ENCODE measurements at places on chromosomes 7 and 10.

DNA sequence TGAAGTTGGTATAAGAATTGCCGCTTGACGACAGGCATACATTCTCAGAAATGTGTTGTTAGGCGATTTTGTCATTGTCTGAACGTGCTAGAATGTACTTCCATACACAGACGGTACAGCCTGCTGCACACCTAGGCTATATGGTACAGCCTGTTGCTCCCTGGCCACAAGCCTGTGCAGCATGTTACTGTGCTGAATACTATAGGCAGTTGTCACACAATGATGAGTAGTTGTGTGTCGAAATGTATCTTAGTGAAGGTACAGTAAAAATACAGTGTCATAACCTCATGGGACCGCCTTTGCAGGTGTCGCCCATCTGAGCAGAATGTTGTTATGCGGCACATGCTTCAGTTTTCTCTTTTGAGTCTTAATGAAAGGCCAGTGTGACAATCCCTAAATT lies 66.5 kb downstream of the SHH start:
- no peak for DNase-seq

- DNase-seq = peak; percentile 85
Measured at GRCh38 chr10:17835688-17836087, 26.5 kb downstream of the MRC1 start.

DNA sequence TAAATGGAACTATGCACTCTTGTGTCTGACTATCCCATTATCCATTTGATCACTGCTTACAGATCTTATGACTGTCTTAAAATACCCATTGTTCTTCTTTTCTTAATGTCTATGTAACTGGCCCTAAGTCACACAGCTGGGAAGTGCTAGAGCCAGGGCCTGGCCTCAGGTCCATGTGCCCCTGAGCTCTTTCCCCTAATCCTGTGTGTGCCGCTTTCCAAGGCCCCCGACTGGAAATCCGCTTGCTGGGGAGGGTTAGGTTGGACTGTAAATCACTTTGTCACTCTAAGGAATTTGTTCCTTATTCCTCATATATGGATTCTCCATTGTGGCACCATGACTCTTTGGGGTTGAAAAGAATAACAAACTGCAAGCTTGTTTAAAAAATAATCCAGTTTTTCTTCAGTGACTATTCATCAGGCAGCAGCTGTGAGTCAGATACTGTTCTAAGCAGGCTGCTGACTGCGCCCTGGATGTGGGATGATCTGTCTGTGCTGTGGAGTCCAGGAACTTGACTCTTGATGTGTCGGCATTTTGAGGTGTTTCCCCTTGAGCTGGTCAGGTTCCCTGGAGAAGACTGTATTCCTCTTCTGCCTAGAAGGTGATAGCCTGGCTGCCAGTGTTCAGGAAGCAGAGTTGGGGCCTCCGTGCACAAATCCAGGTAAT lies 236.3 kb downstream of the SDK1 start:
- DNase-seq = peak; percentile 84

- DNase-seq = peak; percentile 55
Measured at GRCh38 chr7:22587322-22587721, 87.3 kb upstream of the STEAP1B start.

GRCh38 chr7:85196696-85197095 lies 9.8 kb upstream of the SEMA3D start:
- no peak for DNase-seq

DNA sequence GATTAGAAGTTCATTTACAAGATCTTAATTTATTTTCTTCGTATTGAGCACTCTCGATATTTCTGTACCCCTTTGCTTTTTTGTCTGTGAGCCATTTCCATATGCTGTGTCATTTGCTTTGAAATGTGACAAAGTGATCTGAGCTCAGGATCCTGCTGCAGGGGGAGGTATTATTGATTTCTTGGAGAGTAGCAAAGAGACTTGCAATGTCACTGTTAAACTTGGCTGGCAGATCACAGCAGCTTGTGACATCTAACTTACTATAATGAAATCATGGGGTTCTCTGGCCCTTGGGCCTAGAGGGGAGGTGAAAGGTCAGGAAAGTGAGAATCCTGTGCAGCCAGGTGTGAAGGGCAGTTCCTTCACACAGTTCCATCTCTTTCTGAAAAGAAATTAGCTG lies 923.4 kb downstream of the REEP3 start:
- DNase-seq = no peak

GRCh38 chr7:134434701-134435100 lies 24.2 kb downstream of the AKR1B1 start:
- DNase-seq = no peak

DNA sequence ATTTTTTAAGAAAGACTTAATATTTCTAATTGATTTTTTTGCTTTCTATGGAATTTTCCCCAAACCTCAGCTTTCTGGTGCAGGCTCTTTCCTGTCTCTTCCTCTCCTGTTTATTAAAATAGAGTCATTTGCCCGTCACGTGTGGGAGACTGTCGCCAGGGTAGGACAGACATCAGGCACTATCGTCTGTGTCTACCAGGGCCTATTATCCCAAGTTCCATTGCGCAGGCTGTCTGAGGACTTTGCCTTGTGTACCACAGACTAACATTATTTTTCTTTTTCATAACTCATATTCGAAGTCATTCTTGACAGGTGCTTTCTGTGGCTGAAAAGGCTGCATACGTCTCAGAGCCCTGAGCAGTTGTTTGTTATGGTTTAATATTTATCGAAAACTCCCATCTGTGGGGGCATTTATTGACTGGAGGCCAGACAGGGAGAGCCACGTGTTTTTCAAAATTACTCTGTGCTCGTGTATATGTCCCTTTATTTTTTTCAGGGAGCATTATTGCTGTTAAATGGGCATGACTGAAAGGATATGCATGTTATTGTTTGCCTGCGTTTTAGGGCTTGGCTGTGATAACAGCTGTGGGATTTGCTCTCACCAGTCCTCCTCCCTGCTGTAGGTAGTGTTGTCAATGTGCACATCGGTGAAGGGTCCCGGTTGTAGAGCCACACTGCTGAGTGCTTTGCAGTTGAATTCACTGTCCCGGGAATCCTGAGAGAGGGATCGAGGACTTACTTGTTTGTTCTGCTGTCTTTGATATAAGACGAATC lies 89.8 kb downstream of the CAMK1D start:
- DNase-seq = no peak

DNA sequence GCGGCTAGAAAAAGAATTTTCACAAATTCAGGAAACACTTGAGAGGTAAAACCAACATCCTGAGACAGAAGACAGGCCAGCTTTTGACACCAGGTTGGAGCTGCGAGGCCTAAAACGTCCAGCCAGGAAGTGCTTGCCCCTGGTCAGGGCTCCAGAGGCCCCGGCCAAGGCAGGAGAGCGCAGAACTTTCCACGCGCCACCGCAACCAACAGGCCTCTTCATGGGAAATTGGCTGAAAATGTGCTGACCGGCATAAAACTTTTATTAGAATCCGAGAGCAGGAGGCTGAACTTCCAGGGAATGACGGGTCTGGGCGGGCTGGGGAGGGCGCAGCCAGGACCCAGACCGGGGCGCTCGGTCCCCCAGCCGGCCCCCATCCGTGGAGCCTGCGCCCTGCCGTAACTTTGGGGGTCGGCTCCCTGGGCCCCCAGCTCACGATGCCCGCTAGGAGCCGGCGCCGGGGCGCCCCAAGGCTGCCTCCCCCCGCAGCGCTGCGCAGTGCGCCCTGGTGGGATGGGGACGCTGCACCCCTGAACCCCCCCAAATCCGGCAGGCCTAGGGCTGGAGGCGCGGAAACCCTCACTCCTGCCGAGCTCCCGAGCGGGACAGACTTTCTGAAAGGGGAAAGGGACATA lies 414.0 kb upstream of the MKI67 start:
- no peak for DNase-seq

DNA sequence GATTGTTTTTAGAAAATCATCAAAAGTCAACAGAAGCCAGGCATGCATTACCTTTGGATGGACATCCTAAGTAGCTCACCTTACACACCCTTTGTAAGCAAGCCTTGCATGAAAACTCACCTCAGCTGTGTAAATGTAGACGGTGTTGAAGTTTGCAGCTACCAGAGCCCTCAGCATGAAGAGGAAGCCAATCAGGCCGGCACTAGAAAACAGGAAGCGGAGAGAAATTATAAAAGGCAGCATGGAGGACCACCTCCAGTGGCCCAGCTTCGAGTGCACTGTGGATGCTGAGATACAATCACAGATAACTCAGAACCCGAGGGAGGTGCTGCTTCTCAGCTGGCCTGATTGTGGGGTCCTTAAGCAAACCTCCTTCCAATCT lies 75.3 kb downstream of the SVOPL start:
- no peak for DNase-seq
